SW 1271 (cell line): ENCODE measurements at places on chromosomes 5 and 9.

DNA sequence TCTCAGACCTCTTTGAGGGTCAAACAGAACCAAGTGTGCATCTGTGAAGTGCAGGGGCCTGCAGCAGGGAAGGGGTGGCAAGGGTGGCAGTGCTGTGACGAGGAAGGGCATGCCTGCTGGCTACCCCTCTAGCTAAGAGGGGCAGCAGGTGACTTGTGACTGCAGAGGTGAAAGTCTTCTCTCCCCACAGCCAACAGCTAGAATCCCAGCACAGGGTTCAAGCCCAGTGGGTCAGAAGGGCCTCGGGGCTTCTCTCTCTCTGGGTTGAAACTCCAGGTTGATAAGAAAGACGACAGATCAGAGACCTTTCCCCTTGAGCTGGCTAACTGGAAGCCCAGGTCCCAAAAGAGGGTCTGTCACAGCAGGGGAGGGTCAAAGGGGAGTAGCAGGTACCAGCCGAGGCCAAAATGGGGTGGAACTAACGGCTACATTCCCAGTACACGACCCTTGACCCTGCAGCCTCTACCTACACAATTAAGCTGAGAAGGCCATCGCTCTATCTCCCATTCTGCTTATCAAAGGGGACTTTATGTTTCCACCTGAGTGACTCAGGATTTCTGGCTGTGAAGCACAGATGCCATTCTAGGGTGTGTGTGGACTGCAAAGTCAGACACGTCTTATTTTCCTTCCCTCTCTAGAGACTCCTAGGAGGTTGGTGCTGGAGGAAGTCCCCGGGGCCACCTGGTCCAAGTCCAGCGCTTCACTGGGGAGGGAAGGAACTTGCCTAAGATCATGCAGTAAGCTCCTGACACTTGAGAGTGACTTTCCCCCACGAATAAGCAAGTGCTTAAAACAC, 14.6 kb downstream of the ANKS6 start:
- no peak for DNase-seq

DNA sequence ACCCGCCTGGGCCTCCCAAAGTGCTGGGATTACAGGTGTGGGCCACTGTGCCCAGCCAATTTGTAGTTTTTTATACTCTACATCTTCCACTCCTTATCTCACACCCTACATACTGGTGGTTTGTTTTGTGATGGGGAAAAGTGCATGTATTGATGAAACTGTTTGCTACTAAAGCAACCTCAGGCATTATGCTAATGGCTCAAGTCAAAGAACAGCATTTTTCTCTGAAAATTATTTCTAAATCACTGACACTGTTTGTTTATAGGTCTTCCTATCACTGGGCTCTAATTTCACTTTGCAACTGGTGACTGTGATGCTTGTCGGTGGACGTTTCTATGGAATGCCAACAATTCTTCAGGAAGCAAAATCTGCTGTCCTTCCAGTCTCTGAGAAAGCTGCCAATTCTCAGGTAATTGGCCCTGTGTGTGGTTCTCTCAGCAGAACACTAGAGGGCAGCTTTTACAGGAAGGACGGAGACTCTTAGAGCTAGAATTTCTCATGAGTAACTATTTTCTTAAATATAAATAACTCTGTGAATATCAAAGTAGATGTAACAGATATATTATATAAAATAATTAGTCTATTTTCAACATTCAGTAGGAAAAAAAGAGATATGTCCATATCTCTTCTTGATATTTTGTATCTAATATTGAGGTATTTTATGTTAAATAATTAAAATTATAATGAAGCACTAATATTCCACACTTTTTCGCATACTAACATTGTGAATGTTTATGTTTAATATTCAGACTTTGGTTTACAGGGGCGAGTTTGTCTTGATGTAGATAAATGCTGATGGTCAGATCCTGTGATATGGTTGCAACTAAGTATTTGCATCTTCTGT, 244.1 kb downstream of the ADGRV1 start:
- peak; percentile 74 for DNase-seq

GRCh38 chr5:24850926-24851486, 206.2 kb upstream of the CDH10 start:
- no peak for DNase-seq

DNA sequence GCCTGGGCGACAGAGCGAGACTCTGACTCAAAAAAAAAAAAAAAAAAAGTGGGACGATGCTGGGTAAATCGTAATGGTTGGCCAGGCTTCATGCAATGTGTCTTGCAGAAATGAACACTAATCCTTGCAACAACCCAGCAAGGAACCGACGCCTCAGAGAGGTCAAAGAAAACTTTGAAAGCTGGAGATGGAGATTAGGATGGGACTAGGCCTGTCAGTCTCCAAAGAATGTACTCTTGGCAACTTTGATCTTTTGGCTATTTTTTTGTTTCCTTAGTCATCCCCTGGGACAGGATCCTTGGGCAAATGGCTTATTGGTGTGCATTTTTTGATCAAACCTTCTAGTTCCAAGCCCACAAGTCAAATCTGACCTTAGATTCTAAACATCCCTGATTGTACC, 10.6 kb upstream of the PWWP2A start:
- DNase-seq: no peak

DNA sequence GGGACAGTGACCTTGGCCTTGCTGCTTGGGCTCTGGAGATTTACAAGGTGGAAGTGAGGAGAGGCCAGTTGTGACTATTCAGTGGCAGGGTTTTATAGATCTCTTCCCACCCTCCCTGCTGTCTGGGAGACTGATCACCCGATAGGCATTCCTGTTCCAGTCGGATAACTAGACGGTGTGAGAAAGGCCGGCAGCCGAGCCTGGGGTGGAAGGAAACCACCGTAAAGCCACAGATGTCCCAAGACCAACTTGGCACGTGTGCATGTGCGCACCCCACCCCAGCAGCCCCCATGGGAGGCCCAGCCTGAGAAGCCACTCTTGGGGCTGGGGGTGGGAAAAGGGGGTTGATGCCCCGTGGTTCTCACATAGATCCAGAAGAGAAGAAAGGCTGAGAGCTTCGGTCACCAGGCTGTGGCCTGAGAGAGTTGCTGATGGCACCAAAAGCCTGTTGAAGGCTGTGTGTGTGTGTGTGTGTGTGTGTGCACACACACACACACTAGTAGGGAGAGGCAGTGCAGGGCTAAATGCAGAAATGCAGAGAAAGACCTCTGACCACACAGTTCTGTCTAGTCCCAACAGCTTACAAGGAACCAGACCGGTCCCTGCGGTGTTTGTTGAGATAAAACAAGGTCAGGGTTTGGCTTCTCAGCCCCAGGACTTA, 225.8 kb downstream of the FANCC start:
- DNase-seq: no peak

DNA sequence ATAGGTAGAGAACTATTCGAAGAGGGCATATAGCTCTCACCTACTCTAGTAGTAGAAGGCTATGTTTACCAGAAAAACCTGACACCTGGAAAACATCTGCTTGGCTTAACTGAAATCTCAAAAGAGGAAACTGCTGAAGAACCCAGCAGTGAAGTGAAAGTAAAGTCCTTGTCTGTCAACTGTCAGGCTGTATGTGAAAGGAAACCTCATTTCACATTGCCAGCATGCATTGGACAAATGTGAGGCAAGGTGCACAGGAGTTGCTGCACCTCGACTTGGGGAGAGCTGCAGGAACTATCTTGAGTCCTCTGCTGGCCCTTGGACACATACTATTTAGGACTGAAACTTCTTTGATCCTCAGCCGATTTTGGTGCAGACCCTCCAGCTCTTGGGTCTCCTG, 53.3 kb downstream of the NREP start:
- no peak for DNase-seq

DNA sequence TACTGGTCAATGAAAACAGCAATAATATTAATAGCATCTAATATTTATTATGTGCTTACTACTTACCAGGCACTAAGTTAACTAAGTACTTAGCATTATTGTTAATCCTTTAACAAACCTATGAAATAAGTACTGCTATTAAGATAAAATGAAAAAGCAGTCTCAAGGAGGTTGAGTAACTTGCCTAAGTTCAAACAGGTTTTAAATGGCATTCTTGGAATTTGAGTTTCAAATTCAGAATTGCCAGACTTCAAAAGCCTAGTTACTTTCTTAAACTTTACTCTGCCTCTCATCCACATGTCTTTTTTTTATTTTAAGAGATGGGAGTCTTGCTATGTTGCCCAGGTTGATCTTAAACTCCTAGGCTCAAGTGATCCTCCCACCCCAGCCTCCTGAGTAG, 16.0 kb downstream of the LEAP2 start:
- no peak for DNase-seq

GRCh38 chr5:55454282-55454681, 80.5 kb downstream of the PLPP1 start:
- no peak for DNase-seq

DNA sequence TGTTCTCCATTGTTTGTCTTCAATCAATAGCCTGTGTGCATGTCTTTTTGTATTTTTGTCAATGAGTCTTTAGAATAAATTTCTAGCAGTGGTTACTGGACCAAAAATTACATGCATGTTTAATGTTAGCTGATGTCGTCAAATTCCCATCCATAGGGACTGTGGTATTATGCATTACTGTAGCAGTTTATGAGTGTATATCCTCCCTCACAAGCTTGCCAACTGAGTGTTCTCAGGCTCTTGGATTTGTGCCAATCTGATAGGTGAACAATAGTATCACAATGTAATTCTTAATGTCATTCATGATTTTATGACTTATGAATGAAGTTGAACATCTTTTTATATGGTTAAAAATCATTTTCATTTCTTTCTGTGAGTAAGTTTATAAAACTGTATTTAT, 13.0 kb downstream of the SNX24 start:
- no peak for DNase-seq

DNA sequence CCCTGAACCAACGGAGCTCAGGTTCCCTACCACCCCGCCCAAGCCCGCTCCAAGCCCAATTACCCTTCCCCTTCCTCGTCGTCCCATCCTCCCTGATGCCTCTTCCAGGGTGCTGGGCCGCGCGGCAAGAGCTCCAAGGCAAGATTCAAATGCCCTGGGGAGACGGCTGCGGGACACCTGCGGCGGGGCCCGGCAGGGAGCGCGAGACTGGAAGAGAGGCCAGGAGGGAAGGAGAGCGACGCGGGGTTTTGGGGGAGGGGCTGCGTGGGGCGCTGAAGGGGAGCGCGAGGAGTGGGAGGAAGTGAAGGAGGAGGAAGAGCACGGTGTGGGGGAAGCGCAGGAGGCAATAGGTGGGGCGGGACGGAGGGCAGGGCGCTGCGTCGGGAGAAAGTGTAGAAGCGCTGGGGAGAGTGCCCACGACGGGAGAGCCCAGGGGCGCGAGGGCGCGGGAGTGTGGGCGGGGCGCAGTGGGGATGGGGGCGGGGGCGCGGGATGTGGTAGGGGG, 975 bp upstream of the NXNL2 start:
- peak; percentile 88 for DNase-seq

DNA sequence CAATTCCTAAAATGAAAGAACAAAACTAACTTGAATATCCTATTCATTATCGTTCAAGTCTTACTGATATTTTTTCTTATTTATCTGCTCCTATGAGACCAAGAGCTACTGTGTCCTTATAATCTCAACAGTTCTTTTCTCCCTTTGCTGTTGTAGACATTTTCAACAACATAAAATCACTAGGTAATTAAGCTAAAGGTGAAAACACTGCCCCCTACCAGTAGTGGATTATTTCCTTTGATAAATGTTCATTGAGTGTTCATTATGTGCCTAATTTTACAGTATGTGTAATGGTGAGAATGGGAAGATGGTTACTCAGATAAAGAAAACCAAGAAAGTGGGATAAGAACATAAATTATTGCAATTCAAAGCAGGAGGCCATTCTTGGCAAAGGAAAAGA, 41.4 kb upstream of the PAPPA start:
- DNase-seq: no peak

DNA sequence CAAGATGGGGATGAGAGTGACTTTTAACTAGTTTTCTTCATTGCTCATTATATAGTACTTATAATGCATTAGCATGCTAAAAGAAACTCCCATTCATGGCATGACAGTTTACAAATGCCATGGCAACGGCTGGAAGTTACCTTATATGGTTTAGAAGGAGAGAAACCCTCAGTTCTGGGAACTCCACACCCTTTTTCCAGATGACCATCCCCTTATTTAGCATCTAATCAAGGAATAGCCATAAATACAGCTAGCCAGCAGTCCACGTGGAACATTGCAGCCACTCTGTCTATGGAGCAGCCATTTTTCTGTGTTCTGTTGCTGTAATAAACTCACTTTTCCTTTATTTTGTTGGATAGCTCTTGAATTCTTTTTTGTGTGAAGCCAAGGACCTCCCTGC, 1137.8 kb downstream of the CDH18 start:
- DNase-seq: no peak

- DNase-seq: no peak
Measured at GRCh38 chr5:68086439-68086838, 129.1 kb upstream of the PIK3R1 start.

- no peak for DNase-seq
Measured at GRCh38 chr9:17462869-17463464, 115.9 kb upstream of the SH3GL2 start.

DNA sequence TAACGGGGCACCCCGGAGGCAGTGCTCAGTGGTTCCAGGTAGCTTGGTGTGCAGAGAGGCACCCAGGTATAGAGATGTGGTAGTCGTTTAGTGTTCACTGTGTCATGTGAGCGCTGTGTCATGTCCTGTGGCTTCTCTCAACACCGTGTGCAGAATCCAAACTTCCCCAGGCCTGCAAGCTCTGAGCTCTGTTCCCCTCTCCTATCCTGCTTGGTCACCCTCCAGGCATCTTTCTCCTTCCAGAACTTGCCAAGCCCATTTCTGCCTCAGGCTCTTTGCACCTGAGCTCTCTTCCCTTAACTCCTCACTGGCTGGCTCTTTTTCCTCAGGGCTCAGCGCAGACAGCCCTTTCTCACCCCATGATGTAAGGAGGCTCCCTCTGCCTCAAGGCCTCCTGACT, 64.8 kb downstream of the CARTPT start:
- no peak for DNase-seq

GRCh38 chr9:84145031-84145430, 164.4 kb downstream of the RMI1 start:
- no peak for DNase-seq

GRCh38 chr9:85016384-85017006, 347.0 kb downstream of the NTRK2 start:
- no peak for DNase-seq

DNA sequence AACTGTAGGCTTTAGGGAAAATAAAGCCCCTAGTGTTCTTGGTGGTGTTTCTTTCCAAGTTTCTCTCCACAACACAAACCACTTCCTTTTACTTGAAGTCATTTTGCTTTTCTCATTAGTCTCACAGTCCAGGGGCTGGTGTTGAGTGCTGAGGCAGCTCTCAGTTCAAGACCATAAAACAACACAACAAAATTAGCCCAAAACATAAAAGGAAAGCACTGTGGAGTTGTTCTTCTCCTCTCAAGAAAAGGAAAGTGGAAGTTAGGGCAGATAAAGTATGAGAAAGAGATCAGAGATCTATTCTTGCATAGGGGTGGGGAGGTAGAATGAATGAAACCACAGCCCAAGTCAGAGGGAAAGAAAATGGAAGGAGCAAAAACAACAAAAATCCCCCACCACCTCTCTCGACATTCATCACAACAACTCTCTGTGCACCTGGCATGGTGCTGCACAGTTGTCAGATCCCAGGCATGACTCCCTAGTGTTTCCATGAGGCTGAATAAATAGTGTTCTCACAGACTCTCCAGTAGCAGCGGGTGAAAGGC, 569.9 kb downstream of the RAB3C start:
- DNase-seq: no peak

GRCh38 chr9:132142924-132143323, 18.9 kb upstream of the NTNG2 start:
- no peak for DNase-seq

GRCh38 chr5:40356248-40356647, 323.5 kb upstream of the PTGER4 start:
- no peak for DNase-seq

GRCh38 chr5:75710637-75711036, 6.6 kb downstream of the POC5 start:
- no peak for DNase-seq

- DNase-seq: no peak
Measured at GRCh38 chr9:84001621-84002020, 21.0 kb downstream of the RMI1 start.
